ENCODE measurements at places on chromosomes 12 and 14.

DNA sequence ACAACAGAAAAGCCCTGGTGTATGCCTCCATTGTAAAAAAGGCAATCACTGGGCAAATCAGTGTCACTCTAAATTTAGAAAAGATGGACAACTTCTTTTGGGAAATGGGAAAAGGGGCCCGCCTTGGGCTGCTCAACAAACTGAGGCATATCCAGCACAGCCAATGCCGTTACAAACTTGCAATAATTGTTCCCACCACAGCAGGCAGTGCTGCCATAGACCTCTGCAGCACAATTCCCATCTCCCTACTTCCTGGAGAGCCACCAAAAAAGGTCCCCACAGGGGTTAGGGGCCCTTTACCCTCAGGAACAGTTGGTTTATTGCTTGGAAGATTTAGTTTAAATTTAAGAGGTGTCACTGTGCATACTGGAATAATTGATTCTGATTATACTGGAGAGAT, 16.4 kb upstream of the OR8S1 start:
- DNase-seq, result no peak

DNA sequence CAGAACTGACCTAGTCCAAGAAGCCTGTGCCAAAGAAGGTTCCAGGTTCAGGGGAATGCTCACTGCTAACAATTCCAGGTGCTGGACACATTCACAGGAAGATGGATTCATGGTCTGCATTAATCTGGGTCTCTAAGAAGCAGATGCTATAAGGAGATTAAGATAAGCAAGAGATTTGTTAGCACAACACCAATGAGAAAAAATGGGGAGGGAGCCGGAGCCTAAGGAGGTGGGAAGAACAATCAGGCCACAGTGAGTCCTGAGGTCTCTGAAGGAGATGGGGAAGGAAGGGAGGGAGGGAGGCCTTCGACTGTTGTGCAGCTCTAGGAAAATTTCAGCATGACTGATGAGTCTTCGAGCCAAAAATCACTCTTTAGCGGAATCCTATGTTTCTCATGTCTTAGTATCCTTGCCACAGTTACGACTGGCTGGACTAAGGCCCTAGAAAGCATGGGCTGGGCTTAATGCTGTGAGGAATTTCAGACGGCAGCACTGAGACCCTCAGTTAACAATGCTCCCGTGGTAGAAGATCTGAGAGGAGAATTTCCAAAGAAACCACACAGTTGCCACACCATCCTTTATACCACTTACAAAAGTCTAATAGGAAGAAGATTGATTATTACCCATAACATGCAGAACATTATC, 31.5 kb upstream of the PTGDR start:
- no peak for DNase-seq

DNA sequence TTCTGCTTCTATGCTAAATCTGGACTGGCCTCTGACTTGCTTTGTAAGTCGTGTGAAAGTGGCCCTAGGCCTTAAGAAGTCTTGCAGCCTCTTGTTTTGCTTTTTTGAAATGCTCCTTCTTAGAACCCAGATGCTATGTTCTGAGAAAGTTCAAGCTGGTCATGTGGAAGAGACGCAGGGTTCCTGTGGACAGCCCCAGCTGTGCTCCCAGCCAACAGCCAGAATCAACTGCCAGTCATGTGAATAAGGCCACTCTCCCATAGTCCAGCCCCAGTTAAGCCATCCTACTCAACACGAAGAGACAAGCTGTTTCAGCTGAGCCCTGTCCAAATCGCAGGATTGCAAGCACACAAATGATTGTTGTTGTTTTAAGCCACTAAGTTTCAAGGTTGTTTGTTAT, 37.3 kb upstream of the TBPL2 start:
- DNase-seq, result no peak

- DNase-seq, result no peak
These were observed 1.6 kb upstream of the DGKA start for GRCh38 chr12:55929306-55929791.

- DNase-seq, result no peak
These were observed 534.3 kb downstream of the SOX5 start for GRCh38 chr12:23415180-23415579.

DNA sequence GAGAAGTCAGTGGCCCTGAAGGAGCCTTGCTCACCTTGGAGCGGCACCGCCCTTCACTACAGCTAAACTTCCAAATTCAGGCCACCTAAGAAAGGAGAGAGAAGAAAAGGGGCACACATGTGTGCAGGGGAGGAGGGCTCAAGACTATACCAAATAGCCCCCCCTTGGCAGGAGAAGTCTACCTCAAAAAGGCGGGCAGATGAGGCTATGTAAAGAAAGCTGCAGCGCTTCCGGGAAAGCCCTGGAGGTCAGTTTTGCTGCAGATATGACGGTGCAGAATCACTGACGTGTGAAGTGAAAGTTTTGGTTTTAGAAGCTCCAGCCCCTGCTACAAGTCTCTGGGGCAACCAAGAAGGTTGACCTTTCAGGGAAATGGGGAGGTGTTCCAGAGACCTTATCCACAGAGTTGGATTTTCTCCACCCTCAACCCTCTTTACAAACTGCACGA, 48.2 kb upstream of the PNMA1 start:
- DNase-seq, result no peak

All from fibroblast of the conjunctiva (primary cell).